ENCODE measurements at places on chromosomes 11 and 22.

DNA sequence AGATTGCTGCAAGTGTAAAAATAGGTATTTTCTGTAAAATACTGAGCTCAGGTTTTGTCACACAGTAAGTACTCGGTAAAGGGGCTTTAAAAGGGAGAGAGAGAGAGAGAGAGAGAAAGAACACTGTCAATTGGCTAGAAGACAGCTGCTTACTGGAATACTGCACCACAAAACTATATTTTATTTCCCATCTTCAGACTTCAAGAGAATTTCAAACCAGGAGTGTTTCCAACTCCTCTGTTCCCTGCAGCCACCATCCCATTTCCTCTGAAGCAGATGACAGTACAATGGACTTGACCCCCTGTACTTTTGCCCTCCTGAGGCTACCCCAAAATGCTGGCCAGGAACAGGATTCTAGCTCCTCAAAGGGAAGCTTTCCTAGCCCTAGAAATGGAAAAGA lies 89.7 kb downstream of the RELT start:
- DNase-seq = no peak

- no peak for DNase-seq
Measured at GRCh38 chr11:105834461-105834860, 187.6 kb downstream of the MSANTD4 start.

DNA sequence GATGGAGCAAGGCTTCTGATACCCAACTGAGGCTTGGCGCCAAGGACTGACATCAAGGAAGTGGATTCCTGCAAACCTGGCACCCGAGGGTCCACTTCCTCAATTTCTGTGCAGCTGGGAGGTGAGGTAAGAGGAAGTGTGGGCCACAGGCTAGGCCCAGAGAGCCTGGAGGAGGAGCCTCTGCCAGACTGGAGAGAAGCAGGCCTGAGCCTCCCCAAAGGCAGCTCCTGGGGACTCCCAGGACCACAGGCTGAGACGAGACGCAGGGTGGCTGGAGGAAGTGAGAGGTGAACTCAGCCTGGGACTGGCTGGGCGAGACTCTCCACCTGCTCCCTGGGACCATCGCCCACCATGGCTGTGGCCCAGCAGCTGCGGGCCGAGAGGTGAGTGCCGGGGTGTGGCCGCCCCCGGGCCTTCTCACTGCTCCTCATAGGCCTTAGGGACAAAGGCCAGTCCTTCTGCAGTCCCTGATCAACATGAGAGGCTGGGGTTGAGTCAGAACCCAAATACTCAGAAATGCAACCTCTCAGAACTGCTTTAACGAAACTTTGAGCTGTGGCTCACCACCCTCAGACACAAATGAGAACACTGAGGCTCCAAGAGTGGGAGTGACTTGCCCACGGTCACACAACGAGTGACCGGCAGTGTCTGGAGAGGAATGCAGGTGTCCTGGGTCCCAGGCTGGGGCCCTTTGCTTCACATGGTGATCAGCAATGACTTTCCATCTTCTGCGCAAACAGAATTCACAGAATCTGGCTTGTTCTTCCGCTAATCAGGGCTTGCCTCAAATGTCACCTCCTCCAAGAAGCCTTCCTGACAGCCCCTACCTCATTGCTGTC lies at the start of gene NCF4:
TSS of gene NCF4 (plus strand) at position 186 of the 839 bp plus-strand sequence. CDS start at position 352, 166 bp downstream.
- no peak for DNase-seq

- no peak for DNase-seq
Measured at GRCh38 chr11:58914821-58915543, 24.3 kb upstream of the GLYATL1 start.

- no peak for DNase-seq
Measured at GRCh38 chr11:120599816-120600420, 88.4 kb downstream of the GRIK4 start.

DNA sequence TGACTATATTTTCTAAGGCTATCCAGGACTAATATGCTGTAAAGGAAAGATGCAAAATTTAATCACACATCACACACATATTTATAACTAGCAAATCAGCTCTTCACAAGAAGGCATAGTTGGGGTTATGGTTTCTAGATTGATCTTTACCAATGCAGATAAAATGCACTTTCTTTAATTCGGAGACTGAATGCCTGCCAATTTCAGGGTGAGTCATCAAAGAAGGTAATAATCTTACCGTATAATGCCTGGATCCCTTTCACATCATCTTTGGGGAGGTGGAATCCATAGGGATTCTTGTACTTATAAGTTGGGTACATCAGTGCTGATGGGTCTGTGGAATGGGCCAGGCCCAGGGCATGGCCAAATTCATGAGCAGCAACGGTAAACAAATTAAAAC lies 16.4 kb downstream of the MMP20 start:
- no peak for DNase-seq

DNA sequence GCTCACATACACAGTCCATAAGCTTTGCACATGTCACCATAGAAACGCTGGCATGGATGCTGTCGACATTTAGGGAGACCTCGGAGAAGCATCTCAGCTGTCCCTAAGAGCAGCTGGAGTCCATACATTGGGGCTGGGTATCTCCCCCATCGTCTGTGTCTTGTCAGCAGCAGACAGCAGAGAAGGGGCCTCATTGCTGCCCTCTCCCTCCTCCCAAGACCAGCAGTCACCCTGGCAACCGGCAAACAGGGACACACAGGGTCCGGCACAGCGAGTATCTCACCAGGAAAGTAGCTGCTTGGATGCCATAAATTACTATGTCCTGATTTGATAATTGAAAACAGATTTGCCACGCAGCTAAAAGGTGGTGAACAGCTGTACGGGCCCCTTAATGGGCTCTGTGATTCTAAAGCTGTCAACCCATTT lies 84.4 kb downstream of the CD44 start:
- no peak for DNase-seq

- no peak for DNase-seq
Measured at GRCh38 chr11:118442908-118443589, 6.8 kb downstream of the KMT2A start.

All from NCI-H446 (cell line).